ENCODE measurements at places on chromosomes 11 and 22.

- no peak for DNase-seq
Observed at GRCh38 chr11:102936864-102937509, 18.5 kb downstream of the MMP13 start.

- no peak for DNase-seq
Observed at GRCh38 chr22:43389227-43389836, 22.5 kb upstream of the MPPED1 start.

GRCh38 chr11:59164028-59164427 lies 7.9 kb upstream of the DTX4 start:
- DNase-seq = no peak

DNA sequence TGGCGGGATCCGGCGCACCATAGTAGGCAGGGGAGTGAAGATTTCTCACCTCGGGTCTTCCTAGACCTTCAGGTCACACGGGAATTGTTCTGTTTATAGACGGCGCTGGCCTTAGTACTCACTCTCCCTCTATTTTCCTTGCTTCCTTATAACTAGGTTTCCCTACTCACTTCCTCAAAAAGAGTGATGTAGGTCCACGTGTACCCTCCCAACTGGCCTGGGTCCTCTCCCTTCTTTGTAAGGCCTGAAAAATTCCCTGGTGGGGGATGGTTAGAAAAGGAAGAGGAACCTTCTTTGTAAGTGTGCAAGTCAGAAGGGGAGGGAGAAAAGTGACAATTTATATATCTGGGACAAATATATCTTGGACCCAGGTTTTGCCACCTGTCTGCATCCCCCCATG lies 2.9 kb upstream of the TMEM9B start:
- DNase-seq = no peak

DNA sequence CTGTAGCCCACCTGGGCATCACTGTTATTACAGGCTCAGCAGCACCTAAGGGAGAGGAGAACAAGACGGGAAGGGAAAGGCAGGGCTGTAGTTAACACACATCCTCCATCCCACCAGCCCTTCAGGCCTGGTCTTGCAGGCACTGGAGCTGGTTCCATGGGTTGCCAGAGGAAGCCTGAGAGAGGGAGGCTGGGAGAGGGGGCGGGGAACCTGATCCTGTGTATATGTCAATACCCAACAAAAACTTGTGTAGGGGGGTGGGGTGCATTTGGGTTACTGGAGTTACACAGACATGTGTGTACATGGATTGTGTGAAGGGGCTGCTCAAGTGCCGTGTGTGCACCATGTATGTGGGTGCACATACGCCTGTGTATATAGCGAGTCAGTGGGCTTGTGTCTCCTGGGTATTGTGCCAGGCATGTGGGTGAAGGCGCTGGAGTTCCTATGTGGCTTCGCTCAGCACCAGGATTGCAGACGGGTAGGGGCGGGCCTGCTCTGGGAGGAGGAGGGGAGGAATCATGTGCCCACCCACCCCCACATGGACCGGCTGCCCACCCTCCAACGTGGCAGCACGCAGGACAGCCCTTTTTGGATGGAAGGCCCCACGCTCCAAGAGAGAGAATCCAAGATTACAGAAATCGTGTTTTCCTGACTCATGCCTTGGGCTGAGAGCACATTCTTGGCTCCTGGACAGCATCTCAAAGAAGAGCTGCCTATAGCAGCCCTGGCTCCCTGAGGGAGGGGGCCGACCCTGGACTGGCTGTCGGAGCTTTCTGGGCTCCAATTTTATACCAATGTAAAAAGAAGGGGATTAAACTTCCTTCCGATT lies 4.2 kb upstream of the SERPINH1 start:
- no peak for DNase-seq

DNA sequence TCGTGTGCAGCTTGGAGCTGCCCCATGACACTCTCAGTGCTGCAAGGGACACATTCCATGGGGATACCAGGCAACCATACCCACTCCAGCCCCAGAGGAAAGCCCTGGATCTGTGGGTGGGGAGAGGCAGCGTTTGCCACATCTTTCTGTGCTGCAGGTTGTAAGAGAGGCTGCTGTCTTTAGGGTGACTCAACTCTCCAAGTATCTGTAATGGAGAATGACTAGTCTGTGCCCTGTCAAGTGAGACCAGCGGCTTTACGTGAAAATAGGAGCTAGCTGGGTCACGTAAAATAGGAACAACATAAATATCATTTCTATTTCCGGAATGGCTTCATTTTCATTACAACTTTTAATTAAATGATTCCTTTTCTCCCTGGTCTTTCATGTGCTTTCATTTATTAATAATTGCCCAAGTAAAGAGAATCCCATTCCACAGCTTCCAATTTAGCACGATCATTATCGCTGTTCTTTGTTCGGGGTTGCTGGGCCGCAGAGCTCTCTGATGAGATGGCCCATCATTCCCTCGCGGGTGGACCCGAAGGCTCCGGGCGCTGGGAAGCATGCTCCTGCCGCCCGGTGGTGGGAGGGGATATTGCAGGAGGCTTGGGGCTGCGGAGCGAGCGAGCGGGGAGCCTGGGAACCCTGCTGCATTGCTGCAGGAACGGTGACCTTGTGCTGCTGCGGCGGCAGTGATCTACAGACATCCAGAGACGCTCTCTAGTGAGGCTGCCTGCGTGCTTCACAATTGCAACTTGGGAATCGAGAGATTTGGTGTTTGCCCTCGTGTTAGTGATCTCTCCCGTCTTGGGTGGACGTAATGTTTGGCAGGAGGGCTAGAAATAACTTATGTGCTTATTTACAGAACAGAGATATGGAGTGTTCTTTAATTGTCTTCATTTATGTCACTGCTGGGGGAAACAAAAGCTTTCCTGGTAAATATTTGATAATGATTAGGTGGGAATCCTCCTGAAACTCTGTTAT lies 10.6 kb downstream of the SLC6A5 start:
- peak; percentile 14 for DNase-seq

DNA sequence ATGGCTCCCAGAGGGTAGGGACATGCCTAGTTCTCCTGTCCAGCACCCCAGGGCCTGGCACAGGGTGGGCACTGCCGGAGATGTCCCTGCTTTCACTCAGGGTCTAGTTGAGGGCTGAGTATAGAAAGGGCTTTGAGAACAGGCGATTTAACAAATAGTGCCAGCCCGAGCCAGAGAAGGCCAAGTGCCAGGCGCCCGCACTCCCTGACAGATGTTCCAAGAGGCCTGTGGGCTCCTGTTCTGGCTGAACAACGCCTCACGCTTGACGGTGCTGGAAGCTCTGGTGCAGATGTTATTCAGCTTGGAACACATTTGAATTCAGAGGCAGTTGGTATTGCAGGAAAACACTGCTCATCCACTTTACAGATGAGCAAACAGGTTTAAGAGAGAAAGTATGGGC lies 46.5 kb downstream of the NFAM1 start:
- DNase-seq = no peak

- peak; percentile 42 for DNase-seq
Observed at GRCh38 chr11:119691020-119691666, 37.9 kb downstream of the NECTIN1 start.

DNA sequence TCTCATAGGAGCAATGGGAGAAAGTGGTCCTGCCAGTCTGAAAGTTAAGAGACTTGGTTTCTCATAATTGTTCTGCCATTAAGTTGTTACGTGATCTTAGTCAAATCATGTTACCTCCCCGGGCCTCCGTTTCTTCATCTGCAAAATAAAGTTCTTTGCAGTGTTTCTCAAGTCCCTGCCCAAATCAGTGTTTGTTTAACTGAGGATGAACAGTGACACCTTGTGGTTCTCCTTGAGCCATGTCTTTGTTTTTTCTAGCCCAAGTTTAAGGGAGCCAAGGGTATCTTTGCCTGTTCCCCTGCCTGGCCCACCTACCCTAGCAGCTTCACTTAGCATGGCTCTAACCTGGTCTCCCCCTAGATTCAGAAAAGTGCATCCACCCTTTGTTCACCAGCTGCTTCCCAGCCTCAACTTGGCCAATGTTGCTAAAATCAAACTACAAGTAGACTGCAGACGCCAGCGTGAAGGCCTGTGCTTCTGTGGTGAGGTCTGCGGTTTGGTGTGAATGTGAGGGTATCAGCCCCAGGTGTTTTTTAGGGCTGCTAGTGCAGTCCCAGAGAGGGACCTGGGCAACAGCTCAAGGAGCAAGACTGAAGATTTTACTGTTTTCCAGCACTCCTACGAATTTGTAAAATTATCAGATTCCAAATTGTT lies 35.5 kb downstream of the FZD4 start:
- no peak for DNase-seq

GRCh38 chr22:32800994-32801536 lies 440 bp upstream of the TIMP3 start:
- DNase-seq = no peak

DNA sequence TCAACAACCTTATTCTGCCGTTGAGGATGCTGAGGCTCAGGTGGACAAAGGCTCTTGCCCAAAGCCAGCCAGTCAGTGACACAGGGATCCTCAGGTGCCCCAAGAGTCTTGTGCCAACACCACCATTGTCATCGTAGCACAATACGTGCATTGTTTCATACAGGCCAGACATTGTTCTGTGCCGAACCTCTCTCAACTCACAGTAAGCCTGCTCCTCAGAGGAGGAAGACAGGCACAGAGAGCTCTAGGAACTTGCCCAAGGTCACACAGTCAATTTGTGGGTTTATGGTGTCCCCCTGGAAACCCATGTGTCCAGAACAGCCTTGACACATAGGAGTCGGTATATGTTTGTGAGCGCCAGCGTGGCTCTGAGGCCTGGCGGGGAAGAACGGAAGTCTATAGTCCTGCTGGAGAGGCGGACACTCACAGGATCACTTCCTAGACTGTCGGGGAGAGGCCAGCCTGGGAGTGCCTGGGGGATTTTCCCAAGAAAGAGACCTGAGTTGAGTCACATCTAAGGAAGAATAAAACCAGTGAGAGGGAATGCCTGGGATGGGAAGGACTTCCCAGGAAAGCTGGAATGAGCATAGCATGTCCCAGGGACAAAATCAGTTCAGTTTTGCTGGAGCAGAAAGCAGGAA lies 20.2 kb downstream of the LIF start:
- DNase-seq = no peak

GRCh38 chr11:48096588-48097525 lies 116.5 kb downstream of the PTPRJ start:
- DNase-seq = no peak

GRCh38 chr11:108369064-108369463 lies 98.3 kb downstream of the C11orf65 start:
- no peak for DNase-seq

- DNase-seq = no peak
Observed at GRCh38 chr11:62842171-62842741, 2.9 kb upstream of the WDR74 start.

- peak; percentile 59 for DNase-seq
Observed at GRCh38 chr22:30444632-30445437, 19.3 kb downstream of the MTFP1 start.

DNA sequence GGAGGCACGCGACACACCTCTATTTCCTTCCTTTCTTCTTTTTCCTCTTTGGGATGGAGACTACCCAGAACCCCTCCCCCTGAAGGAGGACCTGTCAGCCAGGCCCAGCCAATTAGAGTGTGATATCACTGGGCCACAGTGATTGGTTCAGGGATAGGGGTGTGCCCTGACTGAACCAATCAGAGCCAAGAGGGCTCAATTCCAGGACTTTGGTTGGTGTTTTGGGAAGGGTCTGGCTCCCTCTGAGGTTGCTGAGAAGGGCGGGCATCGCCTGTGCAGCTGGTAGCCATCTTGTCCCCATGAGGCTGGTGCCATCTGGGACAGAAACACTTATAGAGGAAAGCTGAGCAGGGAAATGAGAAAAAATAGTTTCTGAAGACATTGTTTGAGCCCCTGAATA lies 71.4 kb downstream of the CHST1 start:
- DNase-seq = no peak

- DNase-seq = no peak
Observed at GRCh38 chr22:48944751-48945620, 882.7 kb downstream of the BRD1 start.

DNA sequence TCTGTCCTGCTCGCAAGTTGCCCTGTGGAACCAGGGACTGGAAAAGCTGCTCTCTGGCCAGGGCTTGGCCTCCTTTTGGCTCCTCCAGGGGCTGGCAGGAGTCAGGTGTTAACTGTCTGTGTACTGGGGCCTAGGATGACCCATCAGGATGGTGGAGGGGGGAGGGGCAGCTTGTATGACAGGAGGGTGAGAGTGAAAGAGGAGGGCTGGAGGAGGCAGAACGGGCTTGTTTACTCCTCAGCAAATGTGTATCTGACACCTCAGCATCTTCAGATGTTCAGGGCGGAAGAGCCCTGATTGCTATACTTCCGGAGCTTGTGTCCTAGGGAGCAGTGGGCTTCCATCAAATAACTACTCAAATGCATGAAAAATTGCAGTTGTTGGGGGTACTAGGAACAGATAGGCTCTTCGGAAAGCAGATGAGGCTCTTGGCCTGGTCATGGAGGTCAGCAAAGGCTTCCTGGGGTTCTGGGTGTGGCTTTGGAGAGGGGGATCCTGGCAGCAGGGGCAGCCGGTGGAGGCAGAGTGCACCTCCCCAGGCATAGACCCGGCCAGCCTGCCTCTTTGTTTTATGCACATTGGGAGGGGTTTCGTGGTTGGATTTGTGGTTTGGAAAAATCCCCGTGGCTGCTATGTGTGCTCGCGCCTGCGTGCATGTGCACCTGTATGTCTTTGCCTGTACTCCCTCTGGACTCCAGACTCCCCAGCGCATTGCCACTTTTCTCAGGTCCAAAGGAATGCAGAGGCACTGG lies 31.2 kb downstream of the CD82 start:
- peak; percentile 69 for DNase-seq

DNA sequence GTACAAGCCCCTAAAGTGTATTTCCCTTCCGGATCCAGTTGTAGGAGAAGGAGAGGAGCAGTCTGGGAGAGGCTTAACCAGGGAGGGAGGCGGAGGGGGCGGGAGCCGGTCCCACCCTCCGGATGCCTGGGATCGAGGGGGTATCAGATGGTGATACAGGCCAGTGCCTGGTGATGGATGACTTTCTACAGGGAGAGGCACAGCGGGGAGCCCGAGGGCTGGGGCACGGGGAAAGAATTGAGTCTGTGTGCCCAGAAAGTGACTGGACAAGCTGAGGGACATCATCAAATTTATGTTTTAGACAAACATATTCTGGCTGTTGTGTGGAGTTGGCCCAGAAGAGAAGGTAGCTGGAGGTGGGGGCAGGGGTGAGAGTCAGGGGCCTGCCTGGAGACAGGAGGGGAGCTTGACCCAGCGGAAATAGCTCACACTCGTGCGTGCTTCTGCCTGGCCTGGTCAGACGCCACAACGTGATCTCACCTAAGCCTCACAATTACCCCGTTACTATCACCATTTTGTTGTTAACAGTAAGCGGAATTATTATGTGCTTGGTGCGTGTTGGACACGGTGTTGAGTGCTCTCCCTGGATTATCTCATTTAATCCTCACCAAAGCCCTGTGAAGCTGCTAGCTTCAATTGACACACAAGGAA lies 42.4 kb downstream of the AMPD3 start:
- DNase-seq = no peak

Measured in CD8-positive, alpha-beta memory T cell (primary cell).